ENCODE measurements at places on chromosomes 7 and 10. TPM values are rescaled to one million over a fixed set of nuclear protein-coding genes. Genes with fewer than 3 reads are reported as not detected.

- DNase-seq = no peak
Measured at GRCh38 chr7:75988568-75989499, 5.6 kb downstream of the TMEM120A start.

Gene C7orf25
- polyA plus RNA-seq = 3.3 TPM

DNA sequence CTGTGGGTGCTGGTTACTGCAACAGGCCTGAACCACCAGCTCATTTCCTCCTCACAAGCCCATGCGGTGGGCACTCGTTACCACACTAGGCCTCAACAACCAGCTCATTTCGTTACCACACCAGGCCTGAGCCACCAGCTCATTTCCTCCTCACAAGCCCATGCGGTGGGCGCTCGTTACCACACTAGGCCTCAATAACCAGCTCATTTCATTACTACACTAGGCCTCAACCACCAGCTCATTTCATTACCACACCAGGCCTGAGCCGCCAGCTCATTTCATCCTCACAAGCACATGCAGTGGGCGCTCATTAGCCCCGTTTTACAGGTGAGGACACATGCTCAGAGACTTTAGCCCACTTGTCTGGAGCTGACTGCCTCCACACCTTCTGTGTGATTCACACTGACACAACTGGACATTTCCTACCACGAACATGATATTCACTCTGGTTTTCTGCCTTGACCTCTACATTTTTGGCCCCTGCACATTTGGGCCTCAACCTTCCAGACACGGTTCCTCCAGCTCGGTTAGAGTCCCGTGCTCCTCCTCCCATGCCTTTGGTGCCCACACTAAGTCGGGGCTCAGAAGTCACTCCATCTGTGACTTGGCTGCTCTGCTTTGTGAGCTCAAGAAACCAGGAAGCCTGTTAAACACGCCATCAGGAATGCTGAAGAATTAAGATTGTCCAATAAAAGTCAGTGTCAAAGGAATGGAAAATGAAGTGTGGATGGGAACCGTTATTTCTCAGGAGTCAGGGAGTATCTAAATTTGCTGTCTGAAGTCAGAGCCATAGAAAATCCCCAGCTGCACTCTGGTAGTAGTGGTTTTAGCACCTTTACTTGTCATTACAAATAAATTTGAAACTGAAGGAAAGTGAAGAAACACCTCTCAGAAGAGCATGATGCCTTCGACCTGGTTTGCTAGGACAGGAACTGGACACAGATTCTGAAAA lies 55.8 kb upstream of the LANCL2 start:
- peak; percentile 55 for DNase-seq

GRCh38 chr7:154918741-154919140 lies 84.2 kb downstream of the PAXIP1 start:
- no peak for DNase-seq

GRCh38 chr7:151109094-151110048 lies 23.1 kb downstream of the AGAP3 start:
- no peak for DNase-seq

DNA sequence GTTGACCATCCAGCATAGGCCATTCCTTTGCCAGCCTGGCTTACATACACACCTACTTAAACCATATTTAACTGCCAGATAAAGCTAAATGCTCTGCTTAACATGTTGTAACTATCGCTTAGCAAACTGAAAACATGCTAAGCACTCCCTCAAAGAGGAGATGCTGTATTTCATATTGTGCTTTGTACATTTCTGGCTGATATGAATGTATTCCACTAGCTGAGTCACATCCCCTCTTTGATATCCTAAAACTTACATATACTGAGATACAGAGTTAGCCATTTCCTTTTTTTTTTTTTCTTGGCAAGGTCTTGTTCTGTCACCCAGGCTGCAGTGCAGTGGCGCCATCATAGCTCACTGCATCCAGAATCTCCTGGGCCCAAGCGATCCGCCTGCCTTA lies 99.4 kb downstream of the TPST1 start:
- DNase-seq = no peak
